Central memory CD4-positive, alpha-beta T cell (primary cell): ENCODE measurements at places on chromosomes 3 and 15.
A peak's percentile ranks its signal among the peaks of the same experiment; 100 is the strongest.

DNA sequence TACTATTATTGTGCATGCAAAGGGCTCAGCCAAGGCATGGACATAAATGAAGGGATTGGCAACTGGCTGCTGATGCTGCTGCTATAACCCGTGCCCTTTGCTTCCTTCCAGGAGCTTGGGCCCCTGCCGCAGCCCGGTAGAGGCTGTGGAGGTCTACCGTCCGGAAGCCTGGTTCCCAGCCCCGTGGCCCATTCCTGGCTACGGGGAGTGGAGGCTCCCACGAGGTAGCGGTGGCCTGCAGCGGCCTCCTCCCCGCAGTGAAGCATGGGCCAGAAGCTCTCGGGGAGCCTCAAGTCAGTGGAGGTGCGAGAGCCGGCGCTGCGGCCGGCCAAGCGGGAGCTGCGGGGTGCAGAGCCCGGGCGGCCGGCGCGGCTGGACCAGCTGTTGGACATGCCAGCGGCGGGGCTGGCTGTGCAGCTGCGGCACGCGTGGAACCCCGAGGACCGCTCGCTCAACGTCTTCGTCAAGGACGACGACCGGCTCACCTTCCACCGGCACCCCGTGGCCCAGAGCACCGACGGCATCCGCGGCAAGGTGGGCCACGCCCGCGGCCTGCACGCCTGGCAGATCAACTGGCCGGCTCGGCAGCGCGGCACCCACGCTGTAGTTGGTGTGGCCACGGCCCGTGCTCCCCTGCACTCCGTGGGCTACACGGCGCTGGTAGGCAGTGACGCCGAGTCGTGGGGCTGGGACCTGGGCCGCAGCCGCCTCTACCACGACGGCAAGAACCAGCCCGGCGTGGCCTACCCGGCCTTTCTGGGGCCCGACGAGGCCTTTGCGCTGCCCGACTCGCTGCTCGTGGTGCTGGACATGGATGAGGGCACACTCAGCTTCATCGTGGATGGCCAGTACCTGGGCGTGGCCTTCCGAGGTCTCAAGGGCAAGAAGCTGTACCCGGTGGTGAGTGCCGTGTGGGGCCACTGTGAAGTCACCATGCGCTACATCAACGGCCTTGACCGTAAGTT is 15.0 kb downstream of the SPSB4 start:
- DNase-seq, result no peak

GRCh38 chr15:41401904-41402267 is 410 bp downstream of the NDUFAF1 start:
- no peak for DNase-seq

DNA sequence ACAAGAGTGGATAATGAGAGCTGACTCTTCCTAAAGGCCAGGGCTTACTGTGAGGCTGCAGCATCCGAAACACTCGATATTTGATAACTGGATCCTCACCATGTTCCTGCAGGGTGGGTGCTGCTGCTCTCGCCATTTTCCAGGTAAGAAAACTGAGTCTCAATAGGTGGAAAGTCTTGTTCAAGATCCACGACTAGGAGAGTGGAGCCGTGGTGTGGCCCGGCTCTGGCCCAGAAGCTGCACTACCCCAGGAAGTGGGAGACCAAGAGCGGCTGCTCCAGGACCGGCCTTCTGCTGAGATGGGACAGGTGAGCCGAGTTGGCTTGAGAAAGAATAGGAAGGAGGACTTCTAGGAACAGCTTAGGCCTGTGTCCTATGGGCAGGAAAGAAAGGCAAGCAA is 121.6 kb downstream of the SMAD6 start:
- DNase-seq, result no peak

DNA sequence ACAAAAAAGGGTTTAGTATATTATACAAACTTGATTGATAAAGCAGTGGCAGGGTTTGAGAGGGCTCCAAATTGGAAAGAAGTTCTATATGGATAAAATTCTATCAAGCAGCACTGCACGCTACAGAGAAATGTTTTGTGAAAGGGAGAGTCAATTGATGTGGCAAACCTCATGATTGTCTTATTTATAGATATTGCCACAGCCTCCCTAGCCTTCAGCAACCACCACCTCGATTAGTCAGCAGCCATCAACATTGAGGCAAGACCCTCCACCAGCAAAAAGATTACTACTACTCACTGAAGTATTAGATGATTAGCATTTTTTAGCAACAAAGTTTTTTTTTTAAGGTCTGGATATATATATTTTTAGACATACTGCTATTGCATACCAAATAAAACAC is 296.7 kb downstream of the CHST2 start:
- no peak for DNase-seq

GRCh38 chr3:1404270-1404962 is 311.6 kb downstream of the CNTN6 start:
- DNase-seq, result no peak

- DNase-seq, result no peak
These were observed 114.1 kb downstream of the DCLK3 start for GRCh38 chr3:36650271-36650671.

DNA sequence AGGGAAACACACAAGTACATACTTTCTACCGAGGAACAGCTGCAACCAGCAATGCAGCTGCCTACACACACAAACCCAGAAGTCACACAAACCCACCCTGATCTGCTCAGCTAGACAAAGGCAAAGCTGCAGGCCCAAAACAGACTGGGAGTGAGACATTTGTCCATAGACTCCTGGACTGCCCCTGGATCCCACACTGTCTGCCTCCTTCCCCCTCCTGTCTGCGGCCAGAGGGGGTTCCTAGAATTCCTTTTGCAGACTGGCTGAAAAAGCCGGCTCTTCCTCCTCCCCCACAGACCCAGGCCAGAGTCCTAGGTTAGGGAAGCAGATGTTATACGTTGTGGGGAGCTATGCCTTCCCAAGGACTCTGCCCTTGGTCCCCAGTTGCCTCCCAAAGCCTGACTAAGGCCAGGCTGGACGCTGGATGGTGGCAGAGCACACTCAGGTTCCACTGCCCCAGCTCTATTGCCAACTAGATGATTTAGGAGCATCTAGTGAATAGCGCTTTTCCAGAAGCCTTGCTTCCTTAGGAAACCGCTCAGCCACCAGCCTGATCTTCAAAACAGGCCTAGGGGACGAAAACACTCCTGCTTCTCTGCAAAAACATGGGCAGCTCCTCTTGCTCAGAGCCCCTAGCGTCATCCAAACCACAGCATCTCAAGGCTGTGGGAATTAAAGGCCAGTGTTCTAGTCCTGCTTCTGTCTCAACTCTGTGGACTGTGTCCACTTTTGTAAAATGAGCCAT is 37.4 kb upstream of the CILP start:
- DNase-seq, result no peak

DNA sequence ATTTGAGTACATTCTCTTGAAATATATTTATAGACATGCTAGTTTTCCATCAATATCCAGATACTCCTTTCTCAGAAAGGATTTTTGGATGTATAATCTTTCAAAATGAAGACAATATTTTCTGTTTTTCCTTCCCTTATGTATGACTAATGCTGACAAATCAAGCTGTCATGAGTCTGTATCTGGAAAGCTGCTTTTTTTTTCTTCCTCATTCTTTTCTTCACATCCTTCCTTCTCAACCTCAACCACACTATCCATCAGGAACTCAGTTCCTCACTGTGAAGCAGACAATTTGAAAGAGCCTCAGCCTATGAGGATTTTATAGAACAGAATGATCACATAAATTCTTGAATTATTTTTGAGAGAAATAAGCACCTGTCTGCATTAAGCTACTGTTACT is 335.9 kb upstream of the EPHA6 start:
- no peak for DNase-seq

- no peak for DNase-seq
These were observed 84.9 kb upstream of the TBL1XR1 start for GRCh38 chr3:177282119-177282655.

GRCh38 chr3:140420621-140421357 is 257.1 kb upstream of the TRIM42 start:
- DNase-seq, result no peak

DNA sequence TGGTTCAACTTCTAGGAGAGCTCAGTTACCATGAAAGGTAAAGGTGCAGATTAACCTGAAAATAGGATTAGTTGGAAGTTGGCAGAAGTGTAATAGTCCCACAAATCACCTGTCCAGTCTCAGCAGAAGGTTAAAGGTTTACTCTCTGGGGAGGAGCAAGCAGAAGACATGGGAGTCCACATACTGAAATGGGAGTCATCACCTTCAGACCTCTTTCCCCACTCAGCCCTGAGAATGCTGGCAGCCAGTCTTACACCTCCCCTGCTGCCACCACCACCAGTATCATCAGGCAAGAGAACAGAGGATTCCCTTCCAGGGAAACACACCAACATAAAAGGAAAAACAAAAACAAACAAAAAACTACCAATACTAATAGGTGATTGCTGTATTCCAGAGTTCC is 13.8 kb upstream of the PLA2G4D start:
- no peak for DNase-seq

GRCh38 chr3:25495726-25496253 is 67.7 kb downstream of the RARB start:
- no peak for DNase-seq

GRCh38 chr15:97461226-97461625 is 499.3 kb upstream of the ARRDC4 start:
- DNase-seq, result no peak

GRCh38 chr3:46851364-46852333 is 11.6 kb downstream of the MYL3 start:
- DNase-seq, result no peak

- DNase-seq, result no peak
These were observed 26.4 kb downstream of the FGD5 start for GRCh38 chr3:14845180-14845579.

DNA sequence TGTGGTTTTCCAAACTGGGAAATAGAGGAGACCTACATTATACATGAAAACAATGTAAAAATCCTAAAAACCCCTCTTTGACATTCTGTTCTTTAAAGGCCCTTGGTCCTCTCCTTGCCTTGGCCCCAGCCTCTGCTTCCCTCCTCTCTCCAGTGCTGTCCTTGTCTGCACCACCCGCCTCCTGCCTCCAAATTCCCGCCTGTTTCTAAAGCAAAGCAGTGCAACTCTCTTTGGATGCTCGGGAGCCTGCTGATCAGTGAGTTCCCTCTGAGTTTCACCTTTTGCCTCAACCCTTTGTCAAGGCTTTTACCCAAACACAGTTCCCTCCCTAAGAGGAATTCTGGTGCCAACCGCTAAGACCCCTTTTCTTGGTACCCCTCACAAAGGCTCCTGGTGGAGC is 8.0 kb downstream of the ANKDD1A start:
- no peak for DNase-seq

- no peak for DNase-seq
These were observed 48.4 kb upstream of the SPPL2A start for GRCh38 chr15:50813865-50814264.

DNA sequence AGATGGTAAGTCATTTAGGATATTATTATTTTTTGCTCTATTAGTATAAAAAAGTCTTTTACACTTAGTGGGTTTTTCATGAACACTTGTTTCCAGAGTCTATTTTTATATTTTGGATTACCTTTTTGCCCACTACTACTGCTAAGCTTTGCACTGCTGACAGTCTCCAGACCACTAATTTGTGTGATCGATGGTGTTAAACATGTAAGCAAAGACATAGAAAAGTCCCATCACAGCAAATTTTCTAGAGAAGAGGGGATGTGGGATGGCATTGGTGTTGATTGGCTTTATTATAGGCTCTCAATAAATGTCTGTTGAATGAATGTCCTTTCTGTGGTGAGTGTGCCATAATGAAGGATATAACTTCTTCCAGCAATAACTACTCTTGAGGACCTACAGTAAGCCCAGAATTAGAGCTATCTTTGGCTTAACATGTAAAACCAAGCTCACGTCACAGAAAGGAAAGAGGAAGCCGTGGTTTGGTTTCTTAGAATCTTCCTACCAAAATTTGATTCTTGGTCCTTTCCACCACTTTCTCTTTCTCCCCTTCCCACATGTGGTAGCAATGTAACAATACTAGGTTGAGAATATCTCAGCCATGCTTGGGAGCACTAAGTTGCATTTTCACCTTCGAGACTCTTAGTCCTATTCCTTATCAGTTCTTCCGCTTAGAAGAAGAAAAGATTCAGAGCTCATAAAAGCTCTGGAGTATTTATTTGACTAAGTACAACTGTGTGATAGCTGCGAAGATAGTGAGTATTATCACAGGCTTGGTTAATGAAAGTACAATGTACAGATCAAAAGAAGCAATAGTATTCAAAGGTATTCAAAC is 90.6 kb upstream of the UMPS start:
- DNase-seq, result peak; percentile 17
